ENCODE measurements at places on chromosomes 12 and 14.

DNA sequence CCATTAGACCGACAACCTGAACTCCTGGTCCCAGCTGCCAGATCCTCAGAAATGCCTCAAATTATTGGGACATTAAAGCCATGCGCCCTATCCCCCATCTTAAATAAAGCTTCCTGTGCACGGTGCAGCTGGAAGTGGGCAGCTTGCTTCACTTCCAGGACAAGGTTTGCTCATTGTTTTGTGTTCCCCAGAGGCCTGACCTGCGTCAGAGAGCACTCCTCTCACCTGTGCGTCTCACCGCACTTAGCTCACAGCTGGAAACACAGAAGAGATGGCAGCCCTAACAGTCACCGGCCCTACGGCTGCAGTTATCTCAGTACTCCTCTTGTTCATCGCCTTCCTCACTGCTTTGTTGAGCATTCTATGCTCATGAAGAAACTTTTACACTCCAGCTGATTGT is 135.5 kb downstream of the ANO2 start:
- no peak for DNase-seq

DNA sequence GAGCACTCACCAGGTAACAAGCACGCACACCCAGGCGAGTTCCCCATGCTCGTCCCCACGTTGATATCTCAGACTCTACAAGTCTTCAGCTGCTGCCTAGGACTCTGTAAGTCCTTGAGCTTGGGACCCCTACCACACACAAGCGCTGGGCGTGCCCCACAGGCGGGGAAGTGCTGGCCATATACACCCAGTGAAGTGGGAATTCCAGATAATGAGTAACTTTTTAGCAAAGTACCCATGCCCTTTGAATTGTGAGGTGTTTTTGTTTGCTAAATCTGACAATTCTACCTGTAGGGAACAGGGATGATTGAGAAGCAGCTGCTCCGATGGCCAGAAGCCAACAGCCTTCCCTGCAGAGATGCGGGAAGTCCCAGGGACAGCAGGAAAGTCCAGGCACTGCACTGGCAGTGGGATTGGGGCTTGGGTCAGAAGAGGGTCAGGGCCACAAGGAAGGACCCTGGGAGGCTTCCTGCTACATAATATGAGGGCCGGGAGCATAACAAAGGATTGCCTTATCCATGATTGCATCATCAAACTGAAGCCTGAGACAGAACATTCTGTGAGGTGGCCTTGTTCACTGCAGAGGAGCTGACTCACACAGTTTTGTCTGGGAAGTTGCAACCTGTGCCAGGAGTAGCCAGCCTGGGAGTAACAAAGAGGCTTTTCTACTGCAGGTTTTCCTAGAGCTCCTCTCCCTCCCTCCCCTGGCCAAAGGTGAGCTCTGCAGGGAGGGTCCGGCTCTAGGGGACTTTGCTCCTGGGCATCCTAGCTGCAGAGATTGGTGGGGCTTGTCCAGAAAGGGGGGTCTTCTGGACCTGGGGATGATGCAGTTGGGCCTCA is 13.2 kb upstream of the SERPINA3 start:
- DNase-seq, result no peak

DNA sequence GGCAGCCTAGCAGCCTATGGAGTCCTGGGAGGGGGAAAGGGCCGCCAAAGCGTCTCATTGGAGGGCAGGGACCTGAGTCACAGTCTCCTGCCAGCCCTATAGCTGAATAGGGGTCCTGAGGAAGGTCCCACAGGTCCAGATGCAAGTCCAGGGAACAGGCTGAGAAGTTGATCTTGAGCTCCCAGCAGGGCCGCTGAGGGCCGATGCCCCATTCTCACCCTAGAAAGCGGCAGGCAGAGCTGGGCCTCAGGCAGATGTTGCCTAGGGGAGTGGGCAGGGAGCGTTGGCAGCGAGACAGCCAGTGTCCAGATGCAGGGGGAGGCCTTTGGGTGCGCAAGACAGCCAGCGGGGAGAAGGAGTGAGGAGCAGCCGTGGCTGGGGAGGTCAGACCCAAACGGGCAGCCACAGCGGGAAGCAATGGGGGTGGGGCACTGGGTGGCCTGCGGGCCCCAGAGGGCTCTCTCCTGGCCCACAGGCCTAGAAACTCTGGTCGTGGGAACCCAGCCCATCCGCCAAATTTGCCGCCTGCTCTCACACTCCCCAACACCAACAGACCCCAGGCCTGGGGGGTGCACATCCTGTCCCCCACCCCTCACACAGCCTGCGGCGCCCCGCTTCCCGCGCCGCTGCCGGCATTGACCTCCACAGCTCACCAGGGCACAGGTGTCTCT is 1.1 kb downstream of the HDAC7 start:
- peak; percentile 58 for DNase-seq

DNA sequence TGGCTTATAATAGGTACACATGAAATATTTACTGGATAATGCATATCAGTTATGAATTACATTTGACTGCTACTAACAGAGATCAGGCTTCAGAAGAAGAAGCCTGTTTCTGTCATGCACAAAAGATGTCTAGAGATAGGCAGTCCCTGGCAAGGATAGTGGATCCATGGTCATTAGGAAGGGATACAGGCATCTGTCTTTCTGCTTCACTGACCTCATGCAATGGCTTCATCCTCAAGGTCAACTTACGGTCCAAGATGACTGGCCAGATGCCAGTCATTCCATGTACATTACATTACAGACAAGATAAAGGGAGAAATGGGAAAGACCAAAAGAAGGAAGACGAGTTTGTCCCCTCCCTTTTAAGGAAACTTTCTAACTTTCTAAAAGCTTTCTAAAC is 94.0 kb downstream of the NUAK1 start:
- no peak for DNase-seq

DNA sequence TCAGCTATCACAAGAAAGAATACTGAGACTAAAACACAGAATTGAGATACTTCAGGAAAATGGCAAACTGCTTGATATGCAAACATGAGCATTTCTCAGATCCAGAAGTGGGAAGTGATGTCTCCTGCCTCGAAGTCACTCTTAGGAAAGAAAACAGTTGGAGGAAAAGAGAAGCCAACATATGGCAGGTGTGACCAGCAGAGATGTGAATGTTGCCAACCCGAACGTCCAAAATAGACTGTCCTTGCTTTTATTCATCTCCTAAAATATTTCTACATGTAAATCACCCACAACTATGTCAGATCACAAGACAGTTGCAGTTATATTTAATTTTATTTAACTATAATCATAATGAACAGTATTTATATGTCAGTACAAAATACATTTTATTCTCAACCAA is 687.6 kb downstream of the GALC start:
- no peak for DNase-seq

DNA sequence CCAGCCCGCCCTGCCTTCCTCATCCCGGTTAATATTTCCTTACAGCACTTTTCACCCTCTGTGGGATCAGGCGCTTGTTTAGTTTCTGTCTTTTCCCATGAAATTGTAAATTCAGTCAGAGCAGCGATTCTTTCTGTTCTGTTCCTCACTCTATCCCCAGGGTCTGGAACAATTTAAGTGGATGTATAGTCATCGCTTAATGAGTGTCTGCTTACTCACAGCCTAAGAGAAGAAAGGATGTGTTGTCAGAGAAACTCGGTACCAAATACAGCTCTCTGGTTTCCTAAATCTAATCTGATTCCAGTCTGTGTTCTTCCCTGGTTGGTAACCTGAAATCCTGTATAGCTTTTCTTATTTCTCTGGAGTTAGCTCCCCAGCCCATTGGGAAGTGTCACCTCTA is 44.9 kb downstream of the FOS start:
- DNase-seq, result no peak

DNA sequence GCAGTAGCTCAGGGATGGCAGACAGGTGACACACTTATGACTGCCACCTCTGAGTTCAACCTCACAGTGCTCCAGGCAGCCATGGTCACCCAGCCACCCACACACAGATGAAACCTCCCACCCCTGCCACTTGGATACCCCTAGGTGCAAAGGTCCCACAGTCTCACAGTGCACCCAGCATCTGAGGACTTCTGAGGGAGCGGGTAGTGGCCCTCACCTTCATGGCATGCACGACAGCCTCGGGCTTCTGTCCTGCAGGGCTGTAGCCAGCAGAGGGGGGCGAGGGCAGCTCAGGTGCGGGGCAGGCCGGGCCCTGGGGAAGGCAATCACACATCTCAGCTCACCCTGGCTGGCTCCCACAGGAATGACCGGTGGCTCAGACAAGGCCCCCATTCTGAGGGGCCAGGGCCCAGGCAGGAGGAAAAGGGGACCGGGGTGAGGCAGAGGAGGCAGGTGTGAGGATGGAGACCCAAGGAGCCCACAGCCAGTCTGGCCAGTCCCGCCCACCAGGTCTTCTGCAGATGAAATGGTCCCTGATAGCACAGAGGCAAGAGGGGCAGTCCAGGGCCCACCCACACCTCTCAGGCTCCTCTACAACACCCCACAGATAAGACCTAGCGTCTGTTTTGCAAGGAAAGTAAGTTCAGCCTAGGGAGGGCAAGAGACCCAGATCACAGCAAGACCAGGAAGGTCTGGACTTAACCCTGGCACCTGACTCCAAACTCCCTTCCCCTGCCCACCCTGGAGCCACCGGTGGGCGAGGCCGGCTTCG is 35.8 kb downstream of the CCNK start:
- no peak for DNase-seq

- no peak for DNase-seq
Measured at GRCh38 chr12:86513226-86513625, 257.0 kb upstream of the MGAT4C start.

DNA sequence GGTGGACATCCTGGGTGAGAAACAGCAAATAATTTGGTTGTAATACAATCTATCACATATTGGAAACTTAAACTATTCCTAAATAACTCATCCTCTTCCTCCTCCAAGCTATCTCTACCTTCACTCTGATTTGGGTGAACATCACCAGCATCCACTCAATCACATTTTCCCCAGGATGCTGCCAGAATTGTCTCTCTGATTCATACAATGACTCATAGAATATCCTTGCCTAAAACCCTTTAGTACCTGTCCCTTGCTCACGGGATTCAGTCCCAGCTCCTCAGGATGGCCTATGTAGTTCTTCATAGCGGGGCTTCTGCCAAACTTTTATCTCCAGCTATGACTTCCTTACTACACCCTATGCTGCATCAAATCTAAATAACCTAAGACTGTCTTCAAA is 146.8 kb downstream of the EMP1 start:
- DNase-seq, result peak; percentile 3

GRCh38 chr12:127559349-127560040 is 707.5 kb upstream of the TMEM132C start:
- peak; percentile 95 for DNase-seq

GRCh38 chr14:104826189-104826860 is 25.4 kb downstream of the ZBTB42 start:
- DNase-seq, result peak; percentile 94

GRCh38 chr14:94079891-94080620 is 946 bp downstream of the DDX24 start:
- DNase-seq, result no peak

- DNase-seq, result no peak
Measured at GRCh38 chr12:50195832-50196231, 28.7 kb upstream of the CERS5 start.

DNA sequence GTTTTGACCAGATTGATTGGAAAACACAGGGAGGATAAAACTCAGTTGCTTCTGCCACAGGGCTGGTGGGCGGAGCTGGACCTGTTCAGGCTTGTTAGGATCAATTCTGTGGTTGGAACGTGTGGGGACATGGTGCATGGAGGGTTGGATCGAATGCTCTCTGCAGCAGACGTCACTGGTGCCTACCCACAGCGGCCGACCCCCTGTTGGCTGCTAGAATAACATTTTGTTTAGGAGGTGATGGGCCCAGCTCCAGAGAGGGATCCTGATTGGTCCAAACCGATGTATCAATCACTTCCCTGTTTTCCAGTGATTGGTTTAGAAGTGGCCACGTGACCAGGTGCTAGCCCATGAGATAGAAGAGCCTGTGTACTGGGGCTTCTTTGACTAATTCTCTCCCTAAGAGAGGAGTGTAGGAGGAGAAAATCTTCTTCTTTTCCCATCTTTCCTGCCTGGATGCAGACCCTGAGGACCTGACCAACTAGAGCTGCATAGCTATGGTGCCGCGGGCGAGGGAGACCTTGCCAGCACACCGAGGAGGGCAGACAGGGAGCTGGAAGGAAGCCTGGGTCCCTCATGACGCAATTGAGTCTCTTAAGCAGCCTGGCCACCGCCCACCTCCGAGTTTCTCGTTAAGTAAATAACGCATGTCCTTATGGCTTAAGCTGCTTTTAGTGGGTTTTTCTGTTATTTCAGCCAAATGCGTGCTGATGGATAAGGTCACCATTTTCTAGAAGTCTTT is 163.5 kb downstream of the AACS start:
- no peak for DNase-seq

DNA sequence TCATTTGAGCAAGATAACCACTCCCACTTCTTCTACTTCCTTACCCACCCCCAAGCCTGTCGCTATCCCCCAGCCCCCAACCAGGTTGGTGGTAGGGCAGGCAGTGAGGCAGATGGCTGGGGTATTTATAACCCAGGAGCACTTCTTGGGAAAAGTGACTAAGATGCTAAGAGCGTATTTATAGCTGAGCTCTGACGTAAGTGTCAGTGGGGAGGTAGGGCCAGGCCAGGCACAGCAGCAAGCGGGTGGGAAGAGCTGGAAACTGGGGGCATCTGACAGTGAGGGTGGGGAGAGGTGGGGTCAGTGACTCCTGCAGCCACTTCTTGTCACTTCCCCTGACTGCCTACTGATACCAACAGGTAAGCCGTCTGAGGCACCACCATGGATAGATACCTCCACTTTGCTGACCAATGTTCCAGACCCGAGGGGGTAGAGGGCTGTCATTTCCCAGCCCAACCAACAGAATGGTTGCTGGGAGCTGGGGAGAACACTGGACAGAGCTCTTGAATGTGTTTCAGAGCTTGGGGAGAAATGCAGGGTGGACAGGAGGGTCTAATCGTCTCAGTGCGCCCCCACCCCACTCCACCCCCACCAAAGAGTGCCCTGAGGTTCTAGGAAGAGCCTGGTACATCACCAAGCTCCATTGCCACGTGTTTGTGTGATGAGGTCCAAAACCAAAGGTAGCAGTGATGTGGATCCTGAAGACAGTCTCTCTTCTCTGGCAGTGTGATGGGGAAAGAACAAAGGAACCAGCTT is 2.7 kb upstream of the INHBE start:
- DNase-seq, result no peak

DNA sequence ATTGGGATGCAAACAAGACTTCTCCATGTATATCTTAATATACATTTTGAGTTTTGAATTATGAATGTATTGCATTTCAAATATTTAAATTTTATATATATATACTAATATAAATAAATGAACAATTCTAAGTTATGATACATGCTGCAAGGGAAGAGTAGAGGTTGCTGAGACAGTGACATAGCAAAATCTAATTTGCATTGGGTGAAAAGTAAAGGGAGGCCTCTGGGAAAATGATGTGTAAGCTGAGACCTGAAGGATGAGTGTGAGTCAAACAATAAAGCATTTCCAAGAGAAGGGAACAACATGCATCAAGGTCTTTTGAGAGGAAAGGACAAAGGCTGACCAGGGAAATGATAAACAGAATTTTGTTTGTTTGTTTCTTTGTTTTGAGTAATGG is 62.9 kb upstream of the PTPRQ start:
- no peak for DNase-seq

DNA sequence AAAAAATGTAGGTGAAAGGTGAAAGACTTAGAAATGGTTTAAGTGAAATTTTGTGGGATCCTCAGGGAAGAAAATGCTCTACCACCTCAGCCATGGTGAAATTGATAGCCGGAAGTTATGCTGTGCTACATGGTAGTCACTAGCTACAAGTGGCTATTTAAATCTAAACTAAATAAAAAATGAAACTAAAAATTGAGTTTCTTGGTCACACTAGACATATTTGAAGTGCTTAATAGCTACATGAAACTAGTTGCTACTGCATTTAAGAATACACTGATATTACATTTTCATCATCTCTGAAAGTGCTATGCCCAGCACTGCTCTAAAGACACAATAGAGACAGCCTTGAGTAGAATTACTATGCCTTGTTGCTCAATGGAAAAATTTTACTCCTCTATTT is 10.3 kb upstream of the SLCO1B3 start:
- no peak for DNase-seq

Data from activated CD4-positive, alpha-beta T cell treated with anti-CD3 and anti-CD28 coated beads, Interleukin-10, Interleukin-2, amounts not matched to agents 100 ng/mL and 50 ng/mL, durations not matched to agents 16 hours and 8 hours (primary cell).